Central memory CD8-positive, alpha-beta T cell (primary cell): ENCODE measurements at places on chromosomes 5 and 9.
A peak's percentile ranks its signal among the peaks of the same experiment; 100 is the strongest.

- H3K27me3 ChIP-seq = peaks cover 44% of the 10 kb centered on the region
- H3K36me3 ChIP-seq = no peaks in the 10 kb centered on the region
- no peak for DNase-seq
- no peak overlapping the region for H3K27ac ChIP-seq
- no peaks in the 10 kb centered on the region for H3K4me1 ChIP-seq
Observed at GRCh38 chr5:1749346-1750124, 50.1 kb downstream of the MRPL36 start.

DNA sequence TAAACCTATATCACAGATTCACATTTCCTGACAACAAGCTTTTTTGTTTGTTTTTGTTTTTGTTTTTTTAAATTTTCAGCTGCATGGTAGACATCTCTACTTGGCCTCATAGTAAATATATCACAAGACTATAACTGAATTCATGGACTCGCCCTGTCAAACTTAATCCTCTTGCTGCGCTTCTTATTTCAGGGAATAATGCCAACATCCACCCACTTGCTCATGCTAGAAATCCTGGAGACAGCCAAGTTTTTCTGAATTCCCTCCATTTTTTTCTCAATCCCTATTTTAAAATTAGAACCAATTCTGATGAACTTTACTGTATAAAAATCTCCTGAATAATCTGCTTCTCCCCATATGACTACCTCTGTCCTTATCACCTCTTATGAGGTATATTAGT lies 283.6 kb upstream of the RPS23 start:
- H3K4me3 ChIP-seq = no peak overlapping the region
- no peaks in the 10 kb centered on the region for H3K4me1 ChIP-seq
- DNase-seq = no peak
- no peaks in the 10 kb centered on the region for H3K36me3 ChIP-seq

DNA sequence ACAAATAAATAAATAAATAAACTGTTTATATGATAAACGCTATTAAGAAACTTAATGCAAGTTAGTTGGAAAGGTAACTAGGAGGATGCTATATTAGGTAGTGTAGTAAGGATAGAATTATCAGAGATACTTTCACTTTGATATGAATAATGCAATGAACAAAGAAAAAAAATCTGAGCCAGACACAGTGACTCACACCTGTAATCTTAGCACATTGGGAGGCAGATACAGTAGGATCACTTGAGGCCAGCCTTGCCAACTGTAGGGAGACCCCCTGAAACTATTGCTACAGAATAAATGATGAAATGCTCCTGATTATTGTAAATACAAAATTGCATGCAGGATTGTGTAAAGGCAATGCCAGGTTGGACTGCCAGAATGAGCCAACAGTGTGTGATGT lies 109.2 kb downstream of the ANXA2R start:
- no peak for DNase-seq
- no peaks in the 10 kb centered on the region for H3K27me3 ChIP-seq
- H3K4me3 ChIP-seq = no peak overlapping the region
- H3K36me3 ChIP-seq = peaks cover under 1% of the 10 kb centered on the region
- no peak overlapping the region for H3K27ac ChIP-seq

GRCh38 chr9:90420211-90420610 lies 222.4 kb downstream of the DIRAS2 start:
- DNase-seq = no peak
- H3K4me3 ChIP-seq = no peak overlapping the region
- no peaks in the 10 kb centered on the region for H3K4me1 ChIP-seq
- no peaks in the 10 kb centered on the region for H3K36me3 ChIP-seq

- H3K4me1 ChIP-seq = no peaks in the 10 kb centered on the region
- DNase-seq = no peak
- peaks cover 2% of the 10 kb centered on the region for H3K36me3 ChIP-seq
- no peak overlapping the region for H3K4me3 ChIP-seq
- H3K27ac ChIP-seq = no peak overlapping the region
Observed at GRCh38 chr5:32777222-32777621, 66.1 kb downstream of the NPR3 start.

GRCh38 chr5:178674334-178674733 lies 47.5 kb upstream of the CLK4 start:
- DNase-seq = no peak
- no peak overlapping the region for H3K4me3 ChIP-seq
- no peaks in the 10 kb centered on the region for H3K4me1 ChIP-seq
- no peak overlapping the region for H3K27ac ChIP-seq
- peaks cover 33% of the 10 kb centered on the region for H3K27me3 ChIP-seq
- H3K36me3 ChIP-seq = no peaks in the 10 kb centered on the region

GRCh38 chr5:33939556-33940262 lies 3.5 kb downstream of the RXFP3 start:
- H3K27ac ChIP-seq = no peak overlapping the region
- H3K27me3 ChIP-seq = peaks cover 73% of the 10 kb centered on the region
- no peak overlapping the region for H3K4me3 ChIP-seq
- no peaks in the 10 kb centered on the region for H3K4me1 ChIP-seq
- no peak for DNase-seq

DNA sequence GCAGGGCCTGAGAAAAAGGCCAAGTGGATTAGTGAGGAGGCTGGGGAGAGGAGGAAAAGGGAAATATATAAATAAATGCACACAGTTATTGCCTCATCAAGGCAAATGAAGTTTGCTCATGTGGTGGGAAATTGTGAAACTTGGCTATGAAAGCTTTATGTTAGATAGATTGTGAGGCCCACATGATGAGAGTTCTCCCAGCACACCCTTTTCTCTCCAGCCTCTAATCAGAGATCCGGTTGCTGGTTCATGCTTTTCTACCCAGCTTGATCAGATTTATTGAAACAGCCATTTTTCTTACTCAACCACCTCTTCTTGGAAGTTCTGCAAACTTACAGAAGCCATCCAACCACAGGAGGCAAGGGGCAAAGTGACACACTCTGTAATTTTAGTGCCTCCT lies 125.8 kb upstream of the KLF4 start:
- no peak for DNase-seq
- H3K27me3 ChIP-seq = peaks cover 9% of the 10 kb centered on the region
- no peak overlapping the region for H3K4me3 ChIP-seq
- H3K27ac ChIP-seq = no peak overlapping the region

- no peak for DNase-seq
- peaks cover 23% of the 10 kb centered on the region for H3K27me3 ChIP-seq
- no peaks in the 10 kb centered on the region for H3K4me1 ChIP-seq
- H3K4me3 ChIP-seq = no peak overlapping the region
Observed at GRCh38 chr9:76876098-76876497, 29.8 kb downstream of the PRUNE2 start.

DNA sequence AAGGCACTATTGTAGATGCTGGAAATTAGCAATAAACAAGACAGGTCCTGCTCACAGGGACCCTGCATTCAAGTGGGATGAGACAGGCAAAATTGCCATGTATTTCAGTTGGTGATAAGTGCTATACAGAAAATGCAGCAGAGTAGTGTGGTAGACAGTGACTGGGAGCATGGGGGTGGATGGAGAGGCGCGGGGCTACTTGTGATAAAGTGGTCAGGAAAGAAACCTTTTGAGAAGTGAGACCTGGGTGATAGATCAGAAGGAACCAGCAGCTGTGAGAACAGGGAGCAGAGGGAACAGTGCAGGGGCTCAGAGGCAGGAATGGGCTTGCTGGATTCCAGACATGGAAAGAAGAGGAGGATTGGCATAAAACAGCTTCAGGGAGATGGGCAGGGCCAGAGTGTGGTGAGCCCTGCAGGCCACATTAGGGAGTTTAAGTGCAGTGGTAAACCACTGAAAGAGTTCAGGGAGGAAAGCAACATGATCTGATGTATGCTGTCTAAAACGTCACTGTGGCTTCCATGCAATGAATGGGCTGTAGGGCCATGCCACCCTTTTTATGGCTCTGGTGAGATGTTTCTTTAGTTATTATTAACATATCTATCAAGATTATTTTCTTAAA lies 7.3 kb downstream of the CRHBP start:
- no peak for DNase-seq
- H3K4me1 ChIP-seq = peaks cover 6% of the 10 kb centered on the region
- H3K4me3 ChIP-seq = no peak overlapping the region
- no peaks in the 10 kb centered on the region for H3K36me3 ChIP-seq
- no peak overlapping the region for H3K27ac ChIP-seq

- H3K36me3 ChIP-seq = no peaks in the 10 kb centered on the region
- H3K27ac ChIP-seq = no peak overlapping the region
- H3K4me3 ChIP-seq = no peak overlapping the region
- DNase-seq = no peak
- H3K4me1 ChIP-seq = peaks cover 7% of the 10 kb centered on the region
Observed at GRCh38 chr5:141135718-141136266, 786 bp downstream of the PCDHB5 start.

- no peaks in the 10 kb centered on the region for H3K4me1 ChIP-seq
- H3K36me3 ChIP-seq = peaks cover 1% of the 10 kb centered on the region
- no peak for DNase-seq
- no peak overlapping the region for H3K4me3 ChIP-seq
- H3K27ac ChIP-seq = no peak overlapping the region
Observed at GRCh38 chr5:168714046-168714445, 134.9 kb upstream of the PANK3 start.

DNA sequence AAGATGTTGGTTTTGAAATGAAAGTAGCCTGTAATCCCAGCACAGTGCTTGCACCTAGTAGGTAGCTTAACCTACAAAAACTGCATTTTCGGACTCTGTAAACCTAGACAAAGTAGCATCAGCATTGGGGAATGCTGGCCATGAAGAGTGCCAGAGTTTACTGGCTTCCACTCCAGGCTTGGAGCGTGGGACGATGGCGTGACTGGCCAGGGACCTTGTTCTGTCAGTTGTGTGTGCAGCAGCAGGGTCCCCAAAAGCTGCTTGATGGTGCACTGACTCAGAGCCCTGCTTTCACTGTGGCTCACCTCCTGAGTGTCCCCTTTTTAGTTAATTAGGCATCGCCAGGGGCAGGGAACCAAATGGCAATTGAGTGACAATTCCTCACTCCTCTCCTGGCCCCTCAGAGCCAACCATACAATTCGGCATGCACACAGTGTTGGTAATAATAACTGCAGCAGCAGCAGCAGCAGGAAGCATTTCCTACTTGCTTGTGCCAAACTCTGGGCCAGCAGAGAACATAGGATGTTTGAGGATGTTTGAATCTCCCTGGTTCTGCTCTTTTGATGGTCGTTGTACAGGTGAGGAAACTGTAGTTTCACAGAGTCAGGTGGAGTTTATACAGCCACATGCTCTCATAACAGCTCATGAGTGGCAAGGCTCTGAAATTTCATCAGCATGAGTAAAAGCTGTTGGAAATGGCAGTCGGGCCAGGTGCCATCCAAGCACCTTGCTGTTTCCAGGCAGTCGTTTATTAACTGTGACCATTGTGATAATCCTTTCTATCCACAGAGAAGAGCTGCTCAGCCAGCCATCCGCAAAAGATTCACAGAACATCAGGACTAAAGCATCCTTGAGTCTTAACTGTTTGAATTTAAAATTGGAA lies 4.2 kb downstream of the UBE2QL1 start:
- H3K36me3 ChIP-seq = peaks cover 3% of the 10 kb centered on the region
- H3K4me3 ChIP-seq = no peak overlapping the region
- H3K4me1 ChIP-seq = peaks cover 6% of the 10 kb centered on the region
- DNase-seq = no peak
- H3K27ac ChIP-seq = no peak overlapping the region

GRCh38 chr5:132498152-132498551 lies 7.6 kb upstream of the IRF1 start:
- peak overlapping the region; percentile 84 for H3K27ac ChIP-seq
- H3K27me3 ChIP-seq = no peaks in the 10 kb centered on the region
- no peak overlapping the region for H3K4me3 ChIP-seq
- H3K4me1 ChIP-seq = peaks cover 70% of the 10 kb centered on the region
- no peak for DNase-seq

- H3K27ac ChIP-seq = peak overlapping the region; percentile 47
- no peak for DNase-seq
- peaks cover 19% of the 10 kb centered on the region for H3K4me1 ChIP-seq
- H3K27me3 ChIP-seq = no peaks in the 10 kb centered on the region
- H3K4me3 ChIP-seq = no peak overlapping the region
- H3K36me3 ChIP-seq = peaks cover 30% of the 10 kb centered on the region
Observed at GRCh38 chr9:124894741-124895170, 32.8 kb downstream of the ARPC5L start.

- peaks cover 26% of the 10 kb centered on the region for H3K4me1 ChIP-seq
- no peaks in the 10 kb centered on the region for H3K27me3 ChIP-seq
- H3K27ac ChIP-seq = no peak overlapping the region
- no peak for DNase-seq
Observed at GRCh38 chr5:81014348-81014747, 54.2 kb downstream of the RASGRF2 start.

DNA sequence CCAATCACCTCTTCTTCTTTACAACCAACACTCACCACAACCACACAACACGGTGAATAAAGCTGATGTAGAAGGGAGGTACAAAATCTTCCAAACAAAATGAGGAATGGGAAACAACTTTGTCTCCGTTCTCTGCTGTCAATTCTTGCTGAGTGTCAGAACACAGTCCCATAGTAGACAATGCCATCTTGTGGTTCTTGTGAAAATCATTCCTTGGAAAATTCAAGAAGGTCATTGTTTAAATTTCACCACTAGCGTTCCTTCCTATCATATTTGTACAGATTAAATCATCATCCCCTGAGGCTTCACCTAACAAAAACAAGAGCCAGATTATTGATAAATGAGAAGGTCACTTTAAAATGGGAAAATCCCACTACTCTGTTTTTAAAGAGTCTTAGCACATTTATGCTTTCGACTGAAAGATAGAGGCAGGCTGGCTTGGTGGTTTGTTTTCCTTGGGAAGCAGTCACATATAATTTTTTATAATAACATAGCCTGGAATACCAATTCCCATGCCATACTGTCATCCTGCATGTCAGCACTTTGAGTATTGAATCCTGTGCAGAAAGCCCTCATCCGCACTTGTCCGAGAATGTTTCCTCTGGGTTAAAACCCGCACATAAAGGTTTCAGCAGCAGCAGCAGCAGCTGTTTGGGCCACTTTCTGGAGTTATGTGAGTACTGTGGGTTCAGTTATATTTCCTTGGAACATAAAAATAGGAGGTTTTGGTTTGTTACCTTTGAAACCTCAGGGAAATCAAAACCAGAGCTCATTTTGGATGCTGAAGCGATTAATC lies 395.0 kb upstream of the SMARCA2 start:
- DNase-seq = no peak
- no peak overlapping the region for H3K4me3 ChIP-seq
- no peak overlapping the region for H3K27ac ChIP-seq
- no peaks in the 10 kb centered on the region for H3K36me3 ChIP-seq
- no peaks in the 10 kb centered on the region for H3K4me1 ChIP-seq

- H3K4me3 ChIP-seq = no peak overlapping the region
- no peak overlapping the region for H3K27ac ChIP-seq
- DNase-seq = no peak
- H3K4me1 ChIP-seq = no peaks in the 10 kb centered on the region
- no peaks in the 10 kb centered on the region for H3K27me3 ChIP-seq
Observed at GRCh38 chr5:82551192-82551591, 273.0 kb upstream of the RPS23 start.

DNA sequence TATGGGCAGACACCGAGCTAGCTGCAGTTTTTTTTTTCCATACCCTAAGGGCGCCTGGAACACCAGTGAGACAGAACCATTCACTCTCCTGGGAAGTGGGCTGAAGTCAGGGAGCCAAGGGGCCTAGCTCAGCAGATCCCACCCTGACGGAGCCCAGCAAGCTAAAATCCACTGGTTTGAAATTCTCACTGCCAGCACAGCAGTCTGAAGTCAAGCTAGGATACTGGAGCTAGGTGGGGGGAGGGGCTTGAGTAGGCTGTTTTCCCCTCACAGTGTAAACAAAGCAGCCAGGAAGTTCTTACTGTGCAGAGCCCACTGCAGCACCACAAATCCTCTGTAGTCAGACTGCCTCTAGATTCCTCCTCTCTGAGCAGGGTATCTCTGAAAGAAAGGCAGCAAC lies 151.7 kb upstream of the HCN1 start:
- H3K4me3 ChIP-seq = no peak overlapping the region
- H3K27me3 ChIP-seq = no peaks in the 10 kb centered on the region
- DNase-seq = no peak
- H3K4me1 ChIP-seq = no peaks in the 10 kb centered on the region
- no peaks in the 10 kb centered on the region for H3K36me3 ChIP-seq
